ENCODE measurements at places on chromosomes 12 and 14. TPM values are rescaled to one million over a fixed set of nuclear protein-coding genes. Genes with fewer than 3 reads are reported as not detected.

GRCh38 chr12:62282057-62282774, 22.0 kb downstream of the USP15 start:
- DNase-seq, result no peak

GRCh38 chr12:81596558-81596957, 162.6 kb downstream of the PPFIA2 start:
- no peak for DNase-seq

GRCh38 chr12:22573181-22573580, 28.8 kb upstream of the C2CD5 start:
- DNase-seq, result no peak

DNA sequence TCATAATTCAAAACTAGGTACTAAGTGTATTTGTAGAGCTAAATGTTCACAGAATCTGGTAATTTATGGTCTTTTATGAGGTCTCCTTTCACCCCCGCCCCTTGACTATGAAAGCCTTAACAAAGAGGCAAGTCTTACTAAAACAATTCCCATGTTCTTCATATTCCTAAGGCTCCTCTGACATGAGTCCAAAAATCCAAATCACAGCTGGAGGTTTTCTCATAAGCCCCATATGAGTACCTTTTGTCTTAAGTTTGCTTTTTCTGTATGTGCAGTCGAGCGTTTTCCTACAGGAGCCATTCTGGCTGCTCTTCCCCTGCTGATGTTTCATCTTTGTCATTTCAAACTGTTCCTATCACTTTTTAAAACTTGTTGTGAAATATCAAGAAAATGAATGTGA, 55.2 kb downstream of the SIX1 start:
- no peak for DNase-seq

Gene B3GNT4
- not detected for total RNA-seq

Measured in heart right ventricle (tissue), 16 donors.